CD4-positive, alpha-beta T cell treated with Interleukin-12 subunit alpha and Interleukin-12 subunit beta, for 1 hour (primary cell): ENCODE measurements at places on chromosomes 5 and 9.

GRCh38 chr5:108437425-108437824, 55.5 kb upstream of the FBXL17 start:
- no peak for DNase-seq

GRCh38 chr5:127612441-127613141, 36.3 kb upstream of the CTXN3 start:
- DNase-seq = no peak

DNA sequence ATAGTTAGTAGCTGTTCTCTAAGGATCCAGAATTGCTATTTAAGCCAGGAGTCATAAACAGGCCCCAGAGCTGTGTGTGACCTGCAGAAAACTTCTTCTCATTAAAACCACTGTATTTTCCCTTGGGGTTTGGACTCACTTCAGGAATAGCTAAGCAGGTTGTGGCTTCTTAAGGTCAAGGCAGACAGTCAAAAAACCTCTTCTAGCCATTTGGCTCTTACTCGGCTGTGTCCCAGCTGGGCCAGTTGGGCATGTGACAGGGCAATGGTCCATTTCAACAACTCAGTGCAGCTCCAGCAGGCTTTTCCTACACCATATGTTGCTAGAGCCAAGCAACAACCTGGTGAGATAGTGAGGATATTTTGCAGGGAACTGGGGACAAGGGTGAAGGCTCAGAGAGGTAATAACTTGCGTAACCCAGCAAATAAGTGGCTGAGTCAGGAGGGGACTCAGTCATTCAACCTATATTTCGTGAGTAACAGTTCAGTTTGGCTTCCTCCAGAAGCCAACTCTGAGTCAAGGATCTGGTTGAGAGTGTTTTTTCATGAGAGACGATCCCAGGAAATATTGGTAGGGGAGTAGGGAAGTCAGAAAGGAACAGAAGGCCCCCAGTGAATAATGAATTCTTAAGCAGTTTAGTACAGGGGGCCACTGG, 115.4 kb upstream of the PPP2R2B start:
- no peak for DNase-seq

GRCh38 chr5:40627706-40628105, 52.0 kb upstream of the PTGER4 start:
- no peak for DNase-seq

- no peak for DNase-seq
These were observed 57.4 kb downstream of the LHFPL2 start for GRCh38 chr5:78591138-78591612.

DNA sequence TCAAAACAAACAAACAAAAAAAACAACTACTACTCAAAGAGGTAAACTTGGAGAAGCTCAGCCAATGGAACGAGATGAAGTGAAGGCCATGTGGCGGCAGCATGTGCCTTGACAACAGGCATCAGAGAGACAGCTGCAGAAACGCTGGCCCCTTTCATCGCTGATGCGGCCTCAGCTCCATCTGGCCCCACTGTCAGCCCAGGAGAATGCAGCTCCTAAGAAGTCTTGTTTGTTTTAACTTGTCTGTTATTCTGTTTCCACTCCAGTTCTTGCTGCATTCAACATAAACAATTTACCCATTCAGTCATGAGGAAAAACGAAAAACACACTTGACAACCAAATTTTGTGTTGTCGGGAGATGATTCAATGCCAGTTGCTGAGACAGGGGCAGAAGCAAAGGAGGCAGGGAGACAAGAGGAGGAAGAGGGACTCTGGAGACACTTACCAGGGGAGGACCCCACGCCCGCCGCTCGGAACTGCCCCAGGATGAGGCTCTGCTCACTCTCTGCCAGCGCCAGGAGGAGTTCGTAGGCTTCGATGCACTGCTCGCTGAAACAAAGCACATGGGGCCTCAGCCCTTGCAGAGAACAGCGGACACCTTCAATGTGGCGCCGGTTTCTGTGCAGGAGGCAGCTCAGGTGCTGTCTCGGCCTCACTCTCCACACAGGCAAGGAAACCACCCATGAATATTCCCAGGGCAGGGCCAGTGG, 91.2 kb downstream of the DCP2 start:
- DNase-seq = no peak

- no peak for DNase-seq
These were observed 2125.8 kb upstream of the WWC1 start for GRCh38 chr5:166165596-166165995.
